GM12891 (cell line): ENCODE measurements at places on chromosomes 3 and 15.

DNA sequence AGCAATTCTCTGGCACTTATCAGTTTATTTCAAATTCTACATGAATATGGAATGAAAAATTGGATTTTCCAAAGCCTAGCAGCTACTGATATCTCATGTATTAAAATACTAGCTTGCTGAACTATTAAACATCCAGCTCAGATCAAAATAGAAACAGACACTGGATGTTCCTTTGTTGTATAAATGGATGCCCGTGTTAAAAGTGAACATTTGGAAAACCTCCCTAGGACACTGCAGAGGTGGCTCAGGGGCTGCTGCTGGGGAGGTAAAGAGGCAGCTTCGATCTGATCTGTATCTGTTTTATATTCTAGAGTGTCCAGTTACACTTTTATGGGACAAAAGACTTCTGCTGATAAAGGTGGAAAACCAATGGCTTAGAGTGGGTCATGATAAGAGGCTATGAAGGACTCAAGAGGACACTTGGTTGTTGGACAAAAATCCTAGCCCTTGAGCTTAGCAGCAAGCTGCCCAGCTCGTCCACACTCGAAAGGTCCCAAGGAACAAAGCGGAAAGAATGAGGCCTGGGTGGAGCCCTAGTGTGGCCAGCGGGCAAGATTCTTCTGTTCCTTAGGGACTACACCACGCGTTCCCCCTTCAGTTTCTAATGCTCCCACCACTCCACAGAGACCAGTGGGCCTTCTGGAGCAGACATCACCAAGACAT lies 9.9 kb downstream of the MESD start:
- DNase-seq: no peak

DNA sequence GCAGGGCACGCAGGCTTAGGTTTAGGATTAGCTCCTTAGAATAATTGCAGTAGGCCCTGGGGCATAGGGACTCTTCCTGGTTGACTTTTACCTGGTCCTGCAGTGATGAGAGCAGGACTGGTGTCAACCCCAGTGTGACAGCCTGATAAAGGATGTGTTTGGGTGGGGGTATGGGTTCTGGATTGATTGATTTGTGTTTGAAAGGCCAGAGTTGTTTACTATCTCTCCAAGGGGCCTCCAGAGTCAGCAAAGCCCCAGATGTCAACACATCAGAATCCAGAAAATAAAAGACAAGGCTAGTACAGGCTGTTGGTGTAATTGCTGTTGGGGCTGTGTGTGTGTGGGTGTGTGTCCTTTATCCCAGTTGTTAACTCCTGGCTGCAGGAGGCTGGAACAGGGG lies 122.3 kb downstream of the CHRNA7 start:
- no peak for DNase-seq

DNA sequence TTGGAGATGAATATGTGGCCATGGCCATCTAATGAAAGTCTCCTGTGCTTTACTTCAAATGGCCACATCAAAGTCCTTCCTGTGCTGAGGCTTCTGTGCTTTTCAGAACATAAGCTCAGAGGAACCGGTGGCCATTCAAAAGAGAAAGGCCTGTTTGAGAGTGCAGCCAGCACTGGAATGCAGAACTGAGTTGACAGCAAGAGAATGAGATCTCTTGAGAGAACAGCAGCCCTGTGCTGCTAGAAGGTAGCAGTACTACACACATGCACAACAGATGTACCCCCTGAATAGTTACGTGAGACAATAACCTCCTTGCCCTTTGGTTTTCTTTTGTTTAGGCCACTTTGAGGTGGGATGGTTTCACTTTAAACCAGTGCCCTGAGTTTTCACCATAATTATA lies 292.5 kb downstream of the PTPRG start:
- no peak for DNase-seq

- no peak for DNase-seq
These were observed 344.2 kb upstream of the MCTP2 start for GRCh38 chr15:93887151-93887550.

GRCh38 chr3:196202516-196202970 lies 8.7 kb downstream of the ZDHHC19 start:
- peak; percentile 56 for DNase-seq

GRCh38 chr3:182036382-182036781 lies 324.7 kb downstream of the SOX2 start:
- no peak for DNase-seq

- DNase-seq: no peak
These were observed 125.8 kb downstream of the TNIK start for GRCh38 chr3:171334465-171334811.

GRCh38 chr3:17423786-17424536 lies 318.5 kb downstream of the TBC1D5 start:
- DNase-seq: no peak

DNA sequence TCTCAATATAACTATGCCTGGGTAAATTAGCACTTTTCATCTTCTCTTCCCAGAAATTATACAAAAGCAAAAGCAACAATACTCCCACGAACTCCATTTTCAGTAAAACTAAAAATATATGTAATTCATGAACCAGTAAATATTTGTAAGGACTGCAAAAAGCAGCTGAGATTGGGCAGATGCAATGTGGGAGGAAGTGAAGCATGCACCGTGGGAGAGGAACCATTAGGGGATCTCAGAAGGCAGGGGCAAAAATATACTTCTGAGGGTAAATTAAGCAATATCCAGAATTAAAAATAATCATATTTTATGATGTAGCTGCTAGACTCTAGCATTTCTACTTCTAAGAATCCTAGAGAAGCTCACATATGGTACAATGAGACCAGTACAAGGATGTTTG lies 20.2 kb downstream of the CFAP91 start:
- DNase-seq: no peak

- no peak for DNase-seq
These were observed 61.5 kb upstream of the GRM7 start for GRCh38 chr3:6799264-6799915.

- no peak for DNase-seq
These were observed 183.3 kb downstream of the AKAP13 start for GRCh38 chr15:85563731-85564130.

GRCh38 chr15:62021991-62022600 lies 38.2 kb downstream of the VPS13C start:
- no peak for DNase-seq

DNA sequence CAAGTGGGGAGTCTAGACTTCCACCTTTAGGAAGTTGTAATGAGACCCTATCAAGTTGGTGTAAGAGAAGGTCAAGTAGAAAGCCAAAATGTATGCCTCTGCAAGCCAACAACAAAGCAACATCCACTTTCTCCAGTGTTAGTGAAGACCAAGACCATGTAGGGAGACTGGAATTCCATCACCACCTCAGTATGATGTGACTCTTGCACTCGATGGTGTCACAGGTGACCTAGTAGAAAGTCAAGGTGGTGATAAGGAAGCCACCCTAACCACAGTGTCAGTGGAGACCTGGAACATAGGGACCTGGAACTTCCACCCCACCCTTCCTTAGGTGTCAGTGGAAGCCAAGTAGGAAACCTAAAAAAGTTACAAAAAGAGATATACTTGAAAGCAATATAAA lies 278.1 kb upstream of the KCNMB2 start:
- DNase-seq: no peak

DNA sequence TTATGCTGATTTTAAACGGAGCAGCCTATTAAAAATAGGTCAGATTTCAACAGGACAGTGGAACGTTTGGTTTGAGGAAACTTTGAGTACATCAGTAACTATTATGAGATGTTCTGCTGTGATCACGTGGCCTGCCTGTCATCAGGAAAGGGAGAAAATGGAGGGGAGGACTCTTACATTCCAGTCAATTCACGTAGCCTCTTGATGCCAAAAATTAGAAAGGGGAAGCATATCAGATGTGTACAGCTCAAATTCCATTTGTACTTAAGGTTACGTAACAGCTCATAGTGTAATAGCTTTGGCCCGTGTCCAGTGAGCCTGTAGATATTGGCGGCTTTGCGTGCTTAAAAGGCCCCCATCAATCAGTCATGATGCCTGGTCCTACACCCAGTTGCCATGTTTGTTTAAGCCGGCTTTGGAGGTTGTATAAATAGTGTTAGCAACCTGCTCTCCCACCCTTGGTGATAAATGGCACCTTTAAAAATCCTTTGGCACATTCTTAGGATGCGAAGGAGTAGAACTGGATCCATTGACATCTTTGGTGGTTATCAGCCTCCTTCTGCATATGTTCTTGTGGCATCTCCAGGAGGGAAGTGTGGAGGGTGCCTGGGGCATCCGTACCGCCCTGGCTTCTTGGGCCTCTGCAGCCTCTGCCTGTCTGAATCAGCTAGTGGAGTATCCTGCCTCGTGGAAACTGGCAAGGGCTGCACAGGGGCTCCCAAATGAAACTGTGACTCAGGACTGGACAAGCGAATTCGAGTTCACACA lies 163.9 kb downstream of the THSD4 start:
- no peak for DNase-seq

GRCh38 chr3:175374705-175375104 lies 515.6 kb downstream of the NAALADL2 start:
- DNase-seq: no peak

- no peak for DNase-seq
These were observed 26.1 kb downstream of the GRK7 start for GRCh38 chr3:141789281-141789680.

DNA sequence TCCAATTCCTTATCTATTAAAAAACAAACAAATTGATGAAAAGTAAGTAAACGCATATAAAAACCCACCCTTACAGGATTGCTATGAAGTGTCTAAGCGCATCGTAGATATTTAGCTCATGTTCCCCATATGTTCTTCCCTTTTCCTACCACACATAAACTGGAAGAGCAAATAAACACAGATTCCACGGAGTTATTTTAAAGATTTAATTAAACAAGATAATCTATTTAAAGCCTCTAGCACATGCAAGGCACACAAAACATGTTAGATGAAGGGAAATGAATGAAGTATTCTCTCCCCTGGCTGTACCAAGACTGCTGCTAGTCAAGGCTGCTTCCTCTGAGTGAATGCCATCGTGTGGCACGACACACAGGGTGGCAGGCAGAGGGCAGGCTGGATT lies 78.4 kb upstream of the FGF12 start:
- DNase-seq: no peak

DNA sequence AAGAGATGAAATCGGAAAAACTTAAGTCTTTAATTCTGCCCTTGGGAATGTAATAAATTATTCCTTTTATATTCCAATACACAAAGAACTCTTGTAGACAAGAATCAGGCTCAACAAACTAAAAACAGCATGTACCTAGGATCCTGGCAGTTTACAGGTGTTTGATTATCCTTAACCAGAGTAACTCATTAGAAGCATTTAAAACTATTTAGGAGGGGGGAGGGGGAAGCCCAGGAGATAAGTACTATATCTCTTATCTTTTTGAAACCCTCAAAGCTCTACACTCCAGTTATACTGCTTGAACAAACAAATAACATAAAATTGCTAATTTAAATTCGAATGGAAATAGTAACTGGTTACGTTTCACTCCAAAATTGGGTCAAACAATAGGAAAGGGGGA lies 1.9 kb downstream of the CNBP start:
- no peak for DNase-seq

- DNase-seq: no peak
These were observed 216.3 kb downstream of the CLSTN2 start for GRCh38 chr3:140151321-140151720.

DNA sequence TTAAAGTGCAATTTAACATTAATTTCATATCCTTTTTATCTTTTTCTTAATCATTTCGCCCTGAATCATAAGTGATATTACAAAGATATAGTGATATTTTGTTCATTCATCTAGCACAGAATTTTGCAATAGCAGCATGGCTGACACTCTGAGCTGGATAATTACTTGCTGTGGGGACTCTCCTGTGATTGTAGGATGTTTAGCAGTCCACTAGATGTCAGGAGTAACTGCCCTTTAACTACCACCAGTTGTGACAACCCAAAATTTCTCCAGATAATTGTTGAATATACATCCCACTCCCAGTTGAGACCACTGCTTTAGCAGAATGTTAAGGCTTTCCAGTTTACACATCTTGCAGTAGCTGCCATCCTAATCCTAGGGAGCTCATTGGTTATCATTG lies 196.8 kb upstream of the MBNL1 start:
- no peak for DNase-seq

DNA sequence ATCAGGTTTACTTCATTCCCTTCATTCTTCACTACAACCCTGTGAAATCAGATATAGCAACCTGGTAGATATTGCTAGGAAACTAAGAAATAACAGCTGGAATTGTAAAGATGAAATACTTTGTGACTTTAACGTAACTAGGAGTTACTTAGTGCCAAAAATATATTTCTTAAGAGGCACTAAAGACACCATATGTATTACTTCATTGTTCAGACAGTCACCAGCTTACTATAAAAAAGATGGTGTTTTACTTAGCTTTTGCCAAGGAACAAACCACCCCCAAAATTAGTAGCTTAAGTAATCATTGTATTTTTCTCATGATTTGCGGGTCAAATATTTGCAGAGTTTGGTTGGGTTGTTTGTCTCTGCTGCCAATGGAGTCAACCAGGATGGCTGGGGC lies 62.5 kb downstream of the PROS1 start:
- no peak for DNase-seq

DNA sequence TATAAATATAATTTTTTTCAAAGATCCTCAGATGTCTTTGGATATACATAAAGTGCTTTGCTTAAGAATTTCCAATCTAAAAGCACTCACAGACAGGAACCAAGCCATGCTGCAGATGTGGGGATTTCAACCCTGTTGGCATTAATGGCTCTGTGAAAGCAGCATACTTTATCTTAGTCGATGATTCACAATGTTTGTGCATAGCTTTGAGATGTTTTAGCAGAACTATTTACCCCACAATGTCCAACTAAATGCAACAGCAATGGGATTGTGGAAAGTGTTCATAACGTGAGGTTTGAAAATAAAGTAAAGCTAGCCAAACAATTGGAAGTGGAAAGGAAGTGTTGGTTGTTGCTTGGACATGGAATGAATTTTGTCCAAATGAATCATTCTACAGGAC lies 371.4 kb downstream of the SOX2 start:
- DNase-seq: no peak

DNA sequence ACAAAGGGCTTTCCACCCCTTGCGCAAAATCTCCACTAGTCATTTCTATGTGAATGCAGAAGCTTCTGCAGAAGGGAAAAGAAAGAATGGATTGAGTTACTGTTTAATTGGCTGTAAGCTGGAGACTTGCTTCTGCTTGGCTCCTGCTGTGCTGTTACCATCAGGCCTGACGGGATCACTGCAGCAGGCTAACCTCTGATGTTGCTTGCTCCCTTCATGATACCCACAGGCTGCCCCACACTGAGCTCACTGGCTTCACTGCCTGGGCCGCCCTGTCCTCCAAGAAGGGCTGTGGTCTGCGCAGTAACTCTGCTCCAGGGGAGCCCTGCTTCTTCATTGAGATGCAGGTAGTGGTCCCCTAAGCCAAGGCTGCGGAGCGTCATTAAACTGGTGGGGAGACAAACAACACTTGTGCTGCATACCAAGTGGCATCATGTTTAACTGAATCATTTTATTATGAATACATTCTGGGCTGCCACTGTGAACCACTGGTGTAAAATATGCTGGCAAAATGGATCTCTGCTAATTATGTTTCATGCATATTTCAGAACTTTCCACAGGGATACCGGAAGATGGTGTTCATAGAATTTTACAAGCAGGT lies 78.6 kb downstream of the WDR49 start:
- no peak for DNase-seq

GRCh38 chr3:150454085-150454484 lies 46.0 kb downstream of the TSC22D2 start:
- no peak for DNase-seq
